ENCODE measurements at places on chromosomes 2 and 18.

- no peak for DNase-seq
Observed at GRCh38 chr2:76316691-76317090, 606.0 kb upstream of the GCFC2 start.

DNA sequence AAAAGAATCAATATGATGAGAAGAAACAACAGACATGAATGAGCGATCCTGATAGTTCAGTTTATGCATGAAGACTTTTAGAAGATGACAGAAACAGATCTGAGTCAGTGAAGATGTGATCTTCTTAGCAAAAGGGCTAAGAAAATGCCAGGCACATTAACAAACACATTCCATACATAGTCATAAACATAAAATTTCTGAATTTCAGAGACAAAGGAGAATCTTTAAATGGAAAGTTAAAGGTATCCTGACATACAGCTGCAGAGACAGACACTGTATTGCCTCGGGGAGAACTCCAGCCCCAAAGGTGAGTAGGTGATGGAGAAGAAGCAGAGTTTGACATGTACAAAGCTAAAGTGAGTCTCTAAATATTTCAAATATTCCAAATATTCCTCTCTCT lies 40.6 kb upstream of the FN1 start:
- DNase-seq: no peak

DNA sequence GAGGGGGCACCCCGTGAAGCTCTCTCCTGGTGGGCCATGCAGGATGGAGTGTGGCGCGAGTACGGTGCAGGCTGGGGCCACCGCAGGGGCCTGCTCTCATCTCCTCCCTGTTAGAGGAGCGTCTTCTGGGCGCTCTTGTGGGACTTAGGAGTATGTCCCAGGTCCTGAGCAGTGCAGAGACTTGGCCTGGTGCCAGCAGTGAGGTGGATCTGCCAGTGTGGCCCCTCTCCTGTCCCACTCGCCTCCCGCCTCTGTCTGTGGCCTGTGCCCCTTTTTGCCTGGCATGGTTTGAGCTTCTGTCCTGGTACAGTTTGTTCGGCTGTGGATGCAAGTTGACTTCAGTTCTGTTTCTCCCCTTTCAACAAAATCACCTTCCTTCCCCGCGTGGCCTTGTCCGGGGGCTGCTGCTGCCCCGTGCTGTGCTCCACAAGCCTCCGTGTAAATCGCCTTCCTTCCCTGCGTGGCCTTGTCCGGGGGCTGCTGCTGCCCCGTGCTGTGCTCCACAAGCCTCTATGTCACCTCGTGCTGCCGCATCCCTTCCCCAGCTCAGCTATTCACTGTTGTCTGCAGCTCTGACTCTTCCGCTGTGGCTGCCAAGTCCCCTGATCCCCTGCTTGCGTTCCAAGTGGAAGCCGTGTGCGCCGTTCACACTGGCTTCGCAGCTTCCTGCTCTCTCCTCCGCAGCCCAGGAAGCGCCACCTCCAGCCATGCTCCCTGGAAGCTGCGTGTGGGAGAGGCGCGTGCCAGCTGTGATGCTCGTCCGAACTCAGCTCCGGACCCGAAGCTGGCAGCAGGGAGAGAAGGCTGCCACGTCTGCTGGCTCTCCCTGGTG lies 13.7 kb downstream of the LDLRAD4 start:
- no peak for DNase-seq

DNA sequence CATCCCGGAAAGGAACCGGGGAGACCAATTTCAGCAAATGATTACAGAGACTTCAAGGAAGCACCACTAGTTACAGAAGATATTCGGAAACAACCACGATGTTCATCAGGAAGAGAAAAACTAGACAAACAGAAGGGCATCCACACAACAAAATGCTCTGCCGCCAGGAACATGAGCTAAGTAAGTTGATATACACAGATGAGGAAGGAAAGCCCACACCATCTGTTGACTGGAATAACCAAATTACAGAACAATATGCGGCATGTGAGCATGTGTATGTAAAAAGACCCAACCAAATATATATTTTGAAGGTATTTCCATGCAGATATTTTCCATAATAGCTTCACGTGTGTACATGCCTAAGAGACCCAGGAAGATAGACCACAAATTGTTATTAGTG lies 47.0 kb downstream of the ACKR3 start:
- no peak for DNase-seq

- DNase-seq: no peak
Observed at GRCh38 chr2:129721846-129722245, 257.6 kb upstream of the RAB6C start.

DNA sequence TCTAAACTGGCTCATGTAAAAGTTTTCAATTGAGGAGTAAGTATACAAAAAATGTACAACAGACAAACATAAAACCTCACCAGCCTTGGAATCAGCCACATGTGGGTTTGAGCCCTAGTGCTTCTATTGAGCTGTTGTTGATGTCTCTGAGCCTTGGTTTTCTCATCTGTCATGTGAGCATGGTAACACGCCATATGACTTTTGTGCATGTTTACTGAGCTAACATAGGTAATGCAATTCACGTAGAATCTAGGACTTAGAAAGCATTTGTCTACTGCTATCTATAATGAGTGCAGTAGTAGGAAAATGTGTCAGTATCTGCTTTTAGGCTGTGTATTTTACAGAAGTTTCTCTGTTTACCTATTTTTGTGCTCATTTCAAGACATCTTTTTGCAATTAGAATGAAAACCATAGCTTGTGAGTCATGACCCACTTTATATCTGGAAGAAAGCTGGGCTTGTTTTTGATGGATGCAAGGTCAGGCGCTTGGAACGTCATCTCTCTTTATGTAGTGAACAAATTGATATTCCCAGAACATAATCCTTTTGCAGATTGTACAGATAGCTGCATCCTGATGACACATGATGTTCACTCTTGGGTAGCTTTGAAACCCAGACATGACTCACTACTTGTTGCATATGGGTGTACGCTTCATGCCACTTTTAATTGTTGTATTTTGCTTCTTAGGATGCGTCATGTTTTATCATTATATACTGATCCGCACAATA lies 94.3 kb downstream of the RNF144A start:
- no peak for DNase-seq

DNA sequence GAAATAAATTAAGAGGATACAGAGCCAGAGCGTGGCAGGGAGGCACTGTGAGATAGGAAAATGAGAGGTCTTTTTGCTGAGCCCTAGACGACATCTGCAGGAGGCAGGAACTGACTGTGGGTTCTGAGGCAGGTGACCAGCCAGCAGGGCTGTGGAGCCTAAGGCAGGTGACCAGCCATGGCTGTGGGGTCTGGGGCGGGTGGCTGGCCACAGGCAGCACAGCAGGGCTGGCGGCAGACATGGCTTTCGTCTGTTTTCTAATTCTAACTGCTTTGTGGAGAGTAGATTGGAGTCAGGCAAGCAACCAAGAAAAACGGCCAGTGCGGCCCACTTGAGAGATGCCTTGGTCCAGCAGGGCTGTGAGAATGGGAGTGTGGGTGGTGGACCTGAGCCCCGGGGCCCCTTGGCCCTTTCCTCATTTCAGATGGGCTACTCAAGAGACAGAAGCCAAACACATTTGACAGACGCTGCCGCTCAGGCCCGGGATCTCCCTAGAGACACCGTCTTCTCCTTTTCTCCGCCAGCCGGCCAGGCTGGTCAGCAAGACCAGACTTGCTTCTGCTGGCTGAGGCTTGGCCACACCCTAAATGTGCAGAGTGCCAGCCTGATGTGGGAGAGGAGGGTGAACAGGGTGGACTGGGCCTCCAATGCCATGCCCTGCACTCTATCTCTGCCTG lies 19.7 kb upstream of the GNAL start:
- DNase-seq: no peak

DNA sequence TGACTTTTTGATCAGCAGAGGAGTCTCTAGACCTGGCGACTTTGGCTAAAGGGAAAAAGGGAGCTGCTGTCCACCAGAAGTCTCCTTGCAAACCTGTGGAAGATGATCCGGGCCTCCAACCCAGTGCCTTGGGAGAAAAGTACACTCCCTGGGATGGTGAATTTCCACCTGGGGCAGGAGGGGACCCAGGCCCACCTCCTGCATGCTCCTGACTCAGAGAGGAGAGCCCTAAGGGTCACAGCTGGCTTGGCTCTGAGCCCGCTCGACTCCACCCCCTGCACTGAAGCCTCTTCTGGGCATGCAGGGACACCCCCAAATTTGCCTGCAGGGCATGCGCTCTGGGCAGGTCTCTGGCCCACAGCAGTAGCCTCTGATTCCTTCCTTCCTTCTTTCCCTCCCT lies 66.5 kb downstream of the PDCL3 start:
- no peak for DNase-seq

- DNase-seq: no peak
Observed at GRCh38 chr18:46040033-46040746, 31.9 kb downstream of the PSTPIP2 start.

- DNase-seq: no peak
Observed at GRCh38 chr2:61460163-61460562, 10.7 kb downstream of the USP34 start.

DNA sequence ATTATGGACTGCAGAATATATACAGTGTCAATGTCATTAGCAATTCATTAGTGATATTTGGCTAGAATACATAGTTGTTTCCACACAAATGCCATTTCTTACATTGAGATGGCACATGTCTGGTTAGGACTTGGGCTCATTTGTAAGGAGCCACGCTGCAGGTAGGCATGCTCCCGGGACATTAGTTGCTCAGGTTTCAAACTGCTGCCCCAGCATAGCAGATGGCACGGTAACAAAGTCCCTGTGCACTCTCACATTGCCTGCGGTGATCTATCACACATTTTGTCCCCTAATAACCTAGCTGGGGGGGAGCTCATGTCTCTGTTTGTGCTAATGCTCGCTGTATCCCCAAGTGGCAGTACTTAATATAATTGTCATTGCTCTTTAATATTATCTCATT lies 185.1 kb downstream of the NEDD4L start:
- no peak for DNase-seq

- DNase-seq: no peak
Observed at GRCh38 chr2:177712462-177712861, 319.9 kb downstream of the AGPS start.

DNA sequence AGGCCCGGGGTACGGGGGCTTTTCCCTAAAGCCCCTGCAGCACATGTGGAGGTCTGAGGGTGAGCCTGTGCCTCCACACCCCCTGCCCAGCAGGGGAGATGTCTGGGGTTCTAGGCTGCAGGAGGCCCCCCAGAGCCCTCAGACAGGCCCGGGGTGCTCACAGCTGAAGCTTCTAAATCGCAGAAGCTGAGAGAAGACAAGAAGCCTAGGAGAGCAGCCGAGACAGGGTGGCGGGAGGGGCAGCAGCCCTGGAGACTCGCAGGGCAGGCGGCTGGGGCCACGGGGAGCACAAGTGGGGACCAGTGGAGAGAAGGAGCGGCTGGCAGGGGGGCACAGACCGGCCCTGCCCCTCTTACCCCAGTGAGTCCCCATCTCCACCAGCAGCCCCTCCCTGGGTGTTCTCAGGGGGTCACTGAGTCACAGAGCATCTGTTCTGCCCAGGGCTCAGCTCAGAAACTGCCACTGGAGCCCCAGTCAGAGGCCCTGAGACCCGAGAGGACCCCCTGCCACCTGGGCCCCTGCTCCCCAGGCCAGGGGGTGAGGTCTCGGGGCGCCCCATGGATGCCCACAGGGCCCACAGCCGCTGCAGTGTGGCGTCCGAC lies 26.1 kb downstream of the GPC1 start:
- no peak for DNase-seq

GRCh38 chr2:180191432-180192124 lies 184.5 kb upstream of the CWC22 start:
- no peak for DNase-seq

GRCh38 chr18:58977223-58977622 lies 112.5 kb downstream of the ZNF532 start:
- DNase-seq: no peak

- DNase-seq: no peak
Observed at GRCh38 chr2:61450144-61450543, 20.7 kb downstream of the USP34 start.

- DNase-seq: no peak
Observed at GRCh38 chr2:10264506-10265328, 38.0 kb upstream of the HPCAL1 start.

GRCh38 chr2:98205889-98206288 lies 118.9 kb downstream of the VWA3B start:
- no peak for DNase-seq

DNA sequence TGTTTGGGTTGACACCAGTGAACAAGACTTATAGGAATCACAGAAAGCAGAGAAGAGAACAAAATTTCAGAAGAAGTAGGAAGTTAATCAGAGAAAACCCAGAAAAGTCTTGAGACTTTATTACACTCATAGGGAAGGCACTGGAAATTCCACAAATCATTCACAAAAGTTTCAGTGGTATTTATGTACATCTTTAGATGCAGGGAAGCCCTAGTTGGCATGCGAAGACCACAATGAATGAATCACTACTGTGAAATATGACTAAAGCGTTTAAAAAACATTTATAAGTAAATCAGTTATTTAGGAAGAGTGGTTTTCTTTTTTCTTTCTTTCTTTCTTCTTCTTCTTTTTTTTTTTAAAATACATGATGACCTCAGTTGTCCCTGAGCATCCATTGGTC lies 105.1 kb downstream of the NUP35 start:
- DNase-seq: no peak

DNA sequence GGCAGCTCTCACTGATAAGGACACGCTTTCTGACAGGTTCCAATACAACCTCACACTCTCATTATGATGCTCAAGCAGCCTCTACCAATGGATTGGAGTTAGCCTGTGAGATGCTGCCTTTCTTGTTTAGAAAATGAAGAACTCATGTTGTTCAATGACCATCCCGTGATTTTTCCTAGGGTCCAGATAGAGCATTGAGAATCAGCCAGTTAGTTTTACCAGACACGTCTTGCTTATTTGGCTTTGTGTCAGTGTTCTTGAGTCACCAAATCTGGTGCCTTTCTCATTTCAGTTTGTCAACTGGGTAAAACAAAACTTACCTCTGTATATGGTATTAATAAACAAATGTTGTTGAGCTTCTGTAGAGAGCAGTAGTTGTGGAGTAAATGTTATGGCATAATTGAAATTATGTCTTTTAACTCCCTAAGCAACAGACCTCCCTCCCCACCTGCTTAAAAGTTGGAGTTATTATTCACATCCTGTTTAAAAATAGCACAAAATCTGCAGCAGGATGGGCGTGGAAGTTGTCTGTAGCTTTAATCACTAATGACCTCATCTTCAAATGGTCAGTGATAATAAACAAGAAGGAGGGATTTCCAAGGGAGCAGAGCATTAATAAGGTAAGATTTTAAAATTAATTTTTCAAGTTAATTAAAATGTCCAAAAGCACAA lies 167.3 kb downstream of the HRH4 start:
- DNase-seq: no peak
